AG09309 (cell line): ENCODE measurements at places on chromosomes 16 and 17.

DNA sequence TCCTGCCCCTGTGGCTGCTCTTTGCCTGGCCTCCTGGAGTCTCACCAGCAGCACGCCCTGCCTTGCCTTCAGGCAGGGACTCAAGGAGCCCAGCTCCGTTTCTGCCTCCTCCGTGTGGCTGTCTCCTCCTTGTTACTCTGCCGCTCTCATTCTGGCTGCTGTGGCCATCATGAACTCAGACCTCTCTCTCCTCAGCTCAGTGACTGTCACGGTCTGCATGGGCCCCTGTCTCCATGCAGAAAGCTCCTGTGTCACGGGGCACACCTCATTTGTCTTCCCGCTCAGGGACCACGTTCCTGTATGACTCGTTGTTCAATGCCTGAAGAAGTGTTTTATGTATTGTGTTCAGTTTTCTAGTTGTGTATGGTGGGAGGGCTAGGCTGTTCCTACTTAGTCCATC is 25.3 kb downstream of the RPTOR start:
- DNase-seq, result no peak

DNA sequence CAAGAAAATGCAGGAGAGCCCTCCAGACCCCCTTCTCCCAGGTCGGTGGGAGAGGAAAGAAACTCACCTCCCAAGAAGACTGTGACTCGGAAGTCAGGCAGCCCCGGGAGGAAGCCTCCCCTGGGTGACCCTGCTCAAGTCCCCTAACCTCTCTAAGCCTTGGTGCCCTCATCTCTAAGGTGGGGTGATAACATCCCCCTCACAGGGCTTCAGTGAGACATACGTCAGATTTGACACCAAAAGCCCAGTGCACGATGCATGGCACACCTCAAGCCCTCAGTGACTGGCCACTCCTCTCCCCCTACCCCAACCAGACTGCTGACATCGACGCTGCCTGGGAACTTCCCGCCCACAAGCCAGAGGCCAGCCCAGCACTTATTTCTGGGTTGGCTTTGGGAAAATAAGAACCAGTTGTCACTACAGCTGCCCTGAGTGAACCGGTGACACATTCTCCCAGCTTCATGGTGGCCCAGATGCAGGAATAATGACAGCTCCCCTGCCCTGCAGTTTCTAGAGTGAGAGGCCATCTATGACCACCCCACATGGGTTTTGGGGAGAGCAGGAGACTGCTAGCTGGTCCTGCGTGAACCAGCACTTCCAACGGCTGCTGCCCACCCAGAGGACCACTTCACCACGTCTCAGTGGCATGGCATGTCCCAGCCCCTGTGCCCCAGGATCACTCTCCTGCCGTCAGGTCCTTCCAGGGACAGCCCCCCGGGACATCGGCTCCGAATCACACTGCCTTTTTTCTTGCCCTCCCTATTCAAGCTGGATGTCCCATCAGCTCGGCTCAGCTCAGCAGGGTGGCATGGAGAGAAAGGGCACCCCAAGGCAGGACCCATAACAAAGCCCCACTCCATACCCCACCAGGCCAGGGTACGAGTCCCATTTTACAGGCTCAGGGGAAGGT is 9.5 kb downstream of the KNOP1 start:
- DNase-seq, result no peak

GRCh38 chr16:78137782-78138616 is 38.5 kb downstream of the WWOX start:
- no peak for DNase-seq

DNA sequence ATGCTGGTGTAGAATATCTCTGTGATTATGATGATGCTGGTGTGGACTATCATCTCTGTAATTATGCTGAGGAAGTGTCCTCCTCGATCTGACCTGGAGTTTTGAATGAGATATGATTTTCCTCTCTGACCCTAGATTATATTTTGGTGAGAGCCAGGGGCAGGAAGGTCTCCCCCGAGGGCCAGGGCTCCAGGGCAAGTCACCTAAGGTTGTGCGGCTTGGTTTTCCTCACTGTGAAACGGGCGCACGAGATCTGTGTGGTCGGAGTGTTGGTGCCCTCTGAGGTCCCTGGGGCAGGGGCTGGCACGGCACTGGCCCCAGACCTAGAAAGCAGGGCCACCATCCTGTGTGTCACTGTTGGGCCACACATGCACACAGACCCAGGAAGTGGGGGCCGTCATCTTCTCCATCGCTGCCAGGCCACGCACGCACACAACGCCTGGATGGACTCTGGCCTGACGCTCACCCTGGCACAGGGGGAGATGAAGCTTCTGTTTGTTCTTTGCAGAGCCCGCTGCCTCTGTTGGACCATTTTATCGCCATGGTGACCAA is 67.7 kb upstream of the ZNF469 start:
- no peak for DNase-seq

DNA sequence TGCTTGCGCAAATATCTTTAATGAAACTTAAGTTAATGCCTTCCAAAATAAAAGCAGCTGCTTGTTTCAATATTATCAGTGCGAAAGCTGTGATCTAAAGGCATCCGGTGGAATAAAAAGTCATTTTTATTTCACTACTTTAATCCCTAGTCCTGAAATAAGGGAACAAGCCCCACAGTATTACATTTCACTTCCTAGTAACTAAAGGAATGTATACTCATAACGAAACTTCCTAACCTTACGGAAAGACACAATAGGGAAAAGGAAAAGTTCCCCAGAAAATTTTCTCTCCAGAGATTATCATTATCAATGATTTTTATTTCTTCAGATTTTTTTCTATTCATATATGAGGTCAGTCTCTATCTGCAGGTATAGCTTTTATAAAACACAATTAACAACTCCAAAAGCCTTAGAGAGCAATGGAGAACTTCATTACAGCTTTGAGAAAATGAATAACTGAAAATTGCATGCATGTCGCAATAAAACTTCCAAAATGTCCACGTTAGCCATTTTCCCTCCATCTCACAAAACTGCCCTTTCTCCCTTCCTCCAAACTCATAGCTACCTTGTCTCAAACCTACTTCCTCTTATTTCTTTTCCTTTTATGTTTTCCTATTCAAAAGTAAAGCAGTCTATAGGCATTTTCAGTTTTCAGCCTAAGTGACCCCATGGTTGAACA is 154.3 kb upstream of the MED13 start:
- DNase-seq, result no peak

GRCh38 chr17:15952916-15953790 is 8.2 kb downstream of the ADORA2B start:
- no peak for DNase-seq

DNA sequence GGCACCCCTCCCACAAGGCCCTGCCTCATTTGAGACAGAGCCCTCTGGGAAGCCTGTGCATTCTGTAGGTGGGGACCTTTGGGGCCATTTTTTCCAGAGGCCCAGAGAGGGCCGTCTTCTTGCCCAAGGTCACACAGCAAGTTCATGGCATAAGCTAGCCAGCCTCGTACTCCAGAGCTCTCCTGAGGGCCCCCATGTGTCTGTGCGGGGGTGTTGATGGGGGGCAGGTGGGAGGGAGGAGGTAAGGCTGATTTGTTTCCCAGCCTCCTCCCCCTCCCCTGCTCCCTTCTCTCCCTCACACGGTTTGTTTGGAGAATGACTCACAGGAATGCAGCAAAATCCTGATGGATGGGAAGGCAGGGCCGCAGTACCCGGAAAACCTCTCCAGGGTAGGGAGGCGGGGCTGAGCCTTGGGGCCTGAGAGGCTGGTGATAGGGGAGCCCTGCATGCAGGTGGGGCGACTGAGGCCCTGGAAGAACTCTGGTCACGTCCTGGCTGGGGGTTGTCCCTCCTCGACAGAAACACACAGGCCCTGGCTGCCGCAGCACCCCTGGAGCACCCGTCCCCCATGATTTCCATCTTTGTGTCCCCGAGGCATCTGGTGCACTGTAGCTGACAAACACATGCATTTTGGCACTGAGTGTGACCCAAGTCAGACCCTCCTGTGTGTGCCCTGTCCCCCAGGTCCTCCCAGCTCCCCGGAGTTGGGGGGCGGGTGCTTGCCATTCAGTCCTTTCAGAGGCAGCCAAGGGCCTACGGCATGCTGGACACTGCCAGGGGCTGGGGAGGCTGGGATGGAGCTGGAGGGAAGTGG is 29.7 kb downstream of the RAI1 start:
- peak; percentile 45 for DNase-seq

DNA sequence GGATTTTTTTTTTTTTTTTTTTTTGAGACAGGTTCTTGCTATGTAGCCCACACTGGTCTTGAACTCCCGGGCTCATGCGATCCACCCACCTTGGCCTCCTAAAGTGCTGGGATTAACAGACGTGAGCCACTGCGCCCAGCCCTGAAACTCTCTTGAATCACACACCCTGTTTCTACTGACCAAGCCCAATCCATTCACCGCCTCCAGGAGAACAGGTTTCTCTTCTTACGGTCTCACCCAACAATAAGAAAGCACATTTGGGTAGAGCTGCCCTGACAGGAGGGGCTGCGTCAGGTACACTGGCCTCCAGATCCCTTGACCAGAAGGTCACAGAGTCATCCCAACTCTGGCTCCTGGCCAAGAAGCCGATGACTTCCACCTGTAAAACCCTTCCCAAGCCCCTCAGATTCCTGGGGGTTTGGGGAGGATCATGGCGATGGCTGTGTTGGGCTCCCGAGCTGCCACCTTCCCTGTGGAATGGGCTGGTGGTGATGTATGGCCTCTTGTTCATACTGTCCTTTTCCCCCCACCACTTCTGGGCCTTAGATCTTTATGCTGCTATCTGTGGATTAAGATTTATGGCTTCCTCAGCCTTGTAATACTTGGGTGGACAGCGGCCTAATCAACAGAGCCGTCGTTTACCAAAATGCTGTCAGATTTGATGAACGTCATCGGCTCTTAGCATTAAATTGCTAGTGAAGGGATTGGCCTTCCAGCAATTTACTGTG is 89.1 kb downstream of the KATNIP start:
- no peak for DNase-seq
